AG04450 (cell line): ENCODE measurements at places on chromosomes 3 and 15.

DNA sequence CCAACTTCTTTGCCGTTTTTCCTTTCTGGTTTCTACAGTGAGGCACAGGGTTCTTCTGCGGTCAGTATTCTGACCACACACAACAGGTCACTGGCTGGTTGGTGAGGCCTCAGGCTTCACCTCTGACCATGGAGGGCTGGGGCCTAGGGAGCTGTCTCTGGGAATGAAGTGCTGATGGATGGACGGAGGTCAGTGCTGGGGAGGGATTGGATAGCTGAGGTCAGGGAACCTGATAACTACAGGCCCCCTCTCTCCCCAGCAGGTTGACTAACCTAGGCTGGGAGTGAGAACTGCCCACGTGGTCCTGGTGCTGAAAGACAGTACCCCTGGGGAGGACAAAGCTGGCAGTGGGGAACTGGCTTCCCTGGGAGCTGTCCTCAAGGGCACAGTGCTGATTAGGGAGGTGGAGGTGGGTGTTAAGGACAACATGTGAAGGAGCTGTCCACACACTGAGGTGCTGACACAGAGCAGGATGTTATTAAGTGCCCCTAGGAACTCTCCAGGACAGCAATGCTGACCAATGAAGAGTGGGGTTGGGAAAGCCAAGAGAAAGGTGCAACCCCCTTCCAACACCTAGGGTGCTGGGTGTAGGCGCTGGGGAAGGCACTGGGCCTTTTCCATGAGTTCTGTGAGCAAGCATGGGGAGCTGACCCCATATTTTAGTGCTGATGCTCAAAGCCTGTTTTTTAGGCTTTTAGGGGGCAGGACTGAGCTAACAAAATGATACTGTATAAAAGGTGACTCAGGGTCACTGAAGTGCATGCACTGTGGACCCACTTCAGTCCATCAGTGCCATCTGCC is 45.2 kb downstream of the ATP2B2 start:
- DNase-seq, result peak; percentile 41

GRCh38 chr3:31185062-31185357 is 290.5 kb upstream of the GADL1 start:
- DNase-seq, result no peak

DNA sequence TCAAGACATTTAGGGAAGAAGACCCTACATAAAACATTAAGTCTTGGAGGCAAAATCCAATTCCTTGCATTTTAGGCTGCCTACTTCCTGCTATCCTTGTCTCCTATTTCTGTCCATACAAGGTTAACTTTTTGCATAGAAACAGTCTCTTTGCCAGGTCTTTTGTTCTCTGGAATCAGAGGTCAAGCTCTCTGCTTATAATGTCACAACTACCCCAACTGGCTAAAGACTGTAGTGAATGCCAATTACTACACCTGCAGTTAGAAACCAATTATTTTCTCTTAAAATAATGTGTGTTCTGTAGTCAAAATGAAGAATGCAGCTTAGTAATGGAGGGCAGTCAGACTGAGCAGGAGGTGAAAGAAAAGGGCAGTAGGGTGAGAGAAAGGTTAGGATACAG is 856.2 kb downstream of the TUSC7 start:
- DNase-seq, result no peak

DNA sequence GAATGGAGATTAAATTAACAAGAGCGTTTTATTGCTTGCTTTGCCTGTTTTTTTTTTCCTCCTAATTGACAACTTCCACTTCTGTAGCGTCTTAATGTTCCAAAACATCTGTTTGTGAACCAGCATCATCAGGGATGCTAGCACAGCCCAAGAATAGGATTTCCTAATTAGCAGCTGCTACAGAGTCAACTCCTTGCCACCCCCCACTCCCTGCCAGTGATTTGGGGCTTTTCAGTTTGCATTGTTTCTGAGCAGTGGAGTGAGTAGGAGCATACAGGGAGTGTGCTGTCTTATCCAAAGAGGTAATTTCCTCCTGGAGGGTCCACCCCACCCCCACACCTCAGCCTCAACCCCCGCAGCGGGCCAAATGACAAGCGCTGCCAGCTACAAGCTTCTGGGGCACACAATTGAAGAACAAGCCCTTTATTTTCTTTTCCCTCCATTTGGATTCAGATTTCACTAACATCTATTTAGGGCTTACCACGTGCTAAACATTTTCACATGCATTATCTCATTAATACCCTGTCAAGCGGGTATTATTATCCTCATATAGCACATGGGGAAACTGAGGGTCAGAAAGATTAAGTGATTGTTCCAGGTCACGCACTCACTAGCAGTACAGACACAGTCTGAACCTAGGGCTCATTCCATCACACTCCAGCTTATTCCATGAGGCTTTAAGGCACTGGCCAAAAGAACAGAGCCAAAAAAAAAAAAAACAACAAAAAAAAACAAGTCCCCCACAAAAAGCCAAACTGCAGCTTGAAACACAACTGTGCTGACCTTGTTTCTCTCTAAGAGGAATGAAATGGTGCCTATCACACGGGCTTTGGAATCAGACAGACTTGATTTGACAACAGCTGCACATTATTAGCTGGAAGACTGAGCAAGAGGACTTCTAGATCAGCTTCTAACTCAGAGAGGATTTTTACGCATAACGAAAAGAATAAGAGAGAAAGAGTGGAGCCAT is 16.4 kb downstream of the HEG1 start:
- DNase-seq, result no peak

- DNase-seq, result no peak
Observed at GRCh38 chr3:53750253-53751210, 95.7 kb downstream of the CHDH start.

DNA sequence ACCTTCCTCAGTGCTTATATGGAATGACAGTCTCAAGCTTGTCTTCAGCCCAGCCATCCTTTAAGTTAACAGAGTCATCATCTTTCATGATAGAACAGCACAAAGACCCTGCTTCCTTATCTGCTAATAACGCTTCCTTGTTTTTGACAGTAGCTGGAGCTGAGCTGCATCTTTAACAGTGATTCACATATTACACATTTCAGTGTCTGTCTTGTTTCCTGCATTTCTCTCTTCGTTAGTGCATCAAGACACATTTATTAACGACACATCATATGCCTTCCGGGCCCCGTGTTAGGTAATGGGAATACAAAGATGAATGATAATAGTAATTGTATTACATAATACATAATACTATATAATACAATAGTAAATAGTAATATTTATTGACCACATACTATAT is 30.2 kb upstream of the GREM1 start:
- no peak for DNase-seq

DNA sequence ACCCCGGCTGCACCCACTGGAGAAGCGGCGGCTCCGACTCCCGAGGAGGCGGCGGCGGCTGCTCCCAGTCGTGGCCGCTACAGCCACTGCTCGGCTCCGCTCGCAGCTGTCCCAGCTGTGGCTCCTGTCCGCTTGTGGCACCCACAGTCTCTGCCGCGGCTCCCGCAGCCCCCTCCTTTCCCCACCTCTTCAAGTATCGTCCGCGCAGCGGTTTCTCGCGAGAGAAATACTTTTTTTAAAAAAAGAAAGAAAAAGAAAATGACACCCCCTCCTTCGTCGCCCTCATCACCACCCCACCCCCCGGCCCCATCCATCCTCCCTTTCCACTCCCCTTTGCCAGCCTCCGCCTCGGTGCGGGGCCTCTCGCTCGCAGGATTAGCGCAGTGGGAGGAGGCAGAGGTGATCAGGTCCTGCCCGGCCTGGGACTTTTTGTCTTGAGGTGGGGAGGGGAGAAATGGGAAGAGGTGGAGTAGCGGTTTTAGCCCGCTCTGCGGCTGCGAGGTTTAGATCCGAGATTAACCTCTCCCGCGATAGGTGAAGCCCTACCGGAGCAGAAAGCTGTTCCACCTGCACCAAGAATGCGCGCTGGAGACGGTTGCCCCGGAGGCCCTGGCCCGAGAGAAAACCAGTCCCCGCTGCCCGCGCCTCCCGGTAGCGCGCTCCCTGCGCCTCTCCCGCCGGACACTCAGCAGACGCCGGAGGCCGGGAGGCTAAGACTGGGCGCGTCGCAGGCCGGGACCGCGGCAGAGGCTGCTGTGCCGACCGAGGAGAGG is at the start of gene FBN1:
TSS of gene FBN1 (minus strand) at position 152 of the 773 bp plus-strand sequence. CDS start 940 bp downstream, outside the sequence.
- peak; percentile 78 for DNase-seq

- DNase-seq, result peak; percentile 44
Observed at GRCh38 chr3:32374788-32375595, 16.7 kb upstream of the CMTM7 start.

DNA sequence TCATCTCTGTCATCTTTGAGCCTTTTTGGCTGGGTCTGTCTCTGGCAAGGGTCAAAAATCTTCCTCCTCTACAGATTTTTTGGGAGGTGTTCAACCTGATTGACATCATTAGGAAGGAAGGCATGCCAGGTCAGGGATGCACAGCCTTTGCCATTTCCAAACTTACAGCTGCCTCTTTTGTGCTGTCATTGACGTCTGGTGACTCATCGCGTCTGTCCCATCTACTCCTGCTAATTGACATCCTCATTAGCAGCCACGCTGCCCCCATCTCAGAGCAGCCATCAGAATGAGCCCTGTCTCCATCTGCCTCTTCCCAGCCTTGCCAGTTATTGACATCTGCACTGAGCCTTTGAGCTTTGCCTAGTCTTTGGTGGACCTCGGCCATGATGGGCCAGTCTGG is 53.0 kb downstream of the PDIA5 start:
- DNase-seq, result no peak

DNA sequence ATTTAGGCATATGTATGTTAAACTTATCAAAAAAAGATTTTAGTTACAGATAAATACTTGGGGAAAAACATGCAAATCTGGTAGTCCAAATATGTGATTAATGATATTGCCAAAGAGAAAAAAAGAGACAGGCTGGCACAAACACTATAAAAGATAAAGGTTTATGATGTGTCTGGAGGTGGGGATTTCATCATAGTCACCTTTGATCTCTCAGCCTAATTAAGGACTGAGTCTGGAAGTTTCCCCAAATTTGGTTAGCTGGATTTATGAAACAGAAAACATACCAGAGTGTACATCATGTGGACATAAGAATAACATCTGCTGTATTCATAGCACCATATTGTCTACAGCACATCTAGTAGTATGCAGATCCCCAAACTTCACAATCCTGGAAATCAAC is 157.0 kb downstream of the FGF12 start:
- DNase-seq, result no peak

- no peak for DNase-seq
Observed at GRCh38 chr3:193605876-193606275, 12.9 kb downstream of the OPA1 start.

DNA sequence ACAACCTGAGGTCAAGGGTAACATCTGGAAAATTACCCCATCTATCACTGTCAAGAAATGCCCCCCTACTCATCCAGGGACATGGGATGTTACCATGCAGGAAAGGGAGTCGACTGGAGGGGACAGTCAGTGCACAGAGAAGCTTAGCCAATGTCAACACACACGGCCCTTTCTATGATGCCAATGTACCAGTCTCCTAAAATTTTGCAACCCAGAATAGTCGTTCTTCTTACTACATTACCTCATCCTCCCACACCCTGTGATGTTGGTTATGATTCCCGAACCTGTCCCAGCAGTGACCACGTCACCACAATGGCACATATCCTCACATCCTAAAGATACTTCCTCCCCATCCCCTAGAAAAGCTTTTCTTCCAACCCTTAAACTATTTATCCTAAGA is 20.1 kb downstream of the TXNRD3 start:
- no peak for DNase-seq

GRCh38 chr15:47157827-47158226 is 559.5 kb upstream of the SEMA6D start:
- no peak for DNase-seq

- no peak for DNase-seq
Observed at GRCh38 chr3:185306847-185307246, 53.0 kb upstream of the EHHADH start.

DNA sequence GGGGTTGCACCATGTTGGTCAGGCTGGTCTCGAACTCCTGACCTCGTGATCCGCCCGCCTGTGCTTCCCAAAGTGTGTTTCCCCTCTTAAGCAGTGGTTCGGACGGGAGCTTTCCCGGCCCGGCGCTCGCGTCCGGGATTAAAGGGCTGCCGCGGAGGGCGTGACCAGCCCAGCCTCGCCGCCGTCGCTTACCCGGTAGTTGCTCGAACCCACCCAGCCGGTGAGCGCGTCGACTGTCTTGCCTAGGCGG is 513 bp downstream of the CLASP2 start:
- DNase-seq, result no peak

DNA sequence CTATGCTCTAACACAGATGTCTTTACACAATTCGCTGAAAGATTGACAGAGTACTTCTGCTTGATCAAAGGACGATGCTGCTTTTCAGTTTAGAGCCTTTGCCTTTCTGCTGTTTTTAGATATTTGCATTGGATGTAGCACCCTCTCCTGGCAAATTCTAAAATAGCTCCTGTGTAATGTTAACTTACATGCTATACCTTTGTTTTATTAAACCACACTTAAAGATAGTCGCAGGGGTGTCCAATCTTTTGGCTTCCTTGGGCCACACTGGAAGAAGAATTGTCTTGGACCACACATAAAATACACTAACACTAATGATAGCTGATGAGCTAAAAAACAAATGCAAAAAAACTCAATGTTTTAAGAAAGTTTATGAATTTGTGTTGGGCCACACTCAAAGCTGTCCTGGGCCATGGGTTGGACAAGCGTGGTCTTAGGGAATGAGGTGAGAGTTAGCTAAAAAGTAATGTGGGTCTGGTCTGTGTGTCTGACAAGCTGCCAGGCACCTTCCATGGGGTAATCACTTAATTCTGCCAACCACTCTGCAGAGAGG is 62.9 kb downstream of the ATG7 start:
- DNase-seq, result peak; percentile 45

- no peak for DNase-seq
Observed at GRCh38 chr3:33716227-33716626, 1.8 kb downstream of the CLASP2 start.

- no peak for DNase-seq
Observed at GRCh38 chr15:55959744-55960447, 33.5 kb downstream of the NEDD4 start.

- DNase-seq, result no peak
Observed at GRCh38 chr15:82950746-82951370, 1.7 kb downstream of the HOMER2 start.

GRCh38 chr3:30259730-30260129 is 346.7 kb upstream of the TGFBR2 start:
- DNase-seq, result no peak

GRCh38 chr3:10142707-10143560 is 1.4 kb downstream of the VHL start:
- no peak for DNase-seq

DNA sequence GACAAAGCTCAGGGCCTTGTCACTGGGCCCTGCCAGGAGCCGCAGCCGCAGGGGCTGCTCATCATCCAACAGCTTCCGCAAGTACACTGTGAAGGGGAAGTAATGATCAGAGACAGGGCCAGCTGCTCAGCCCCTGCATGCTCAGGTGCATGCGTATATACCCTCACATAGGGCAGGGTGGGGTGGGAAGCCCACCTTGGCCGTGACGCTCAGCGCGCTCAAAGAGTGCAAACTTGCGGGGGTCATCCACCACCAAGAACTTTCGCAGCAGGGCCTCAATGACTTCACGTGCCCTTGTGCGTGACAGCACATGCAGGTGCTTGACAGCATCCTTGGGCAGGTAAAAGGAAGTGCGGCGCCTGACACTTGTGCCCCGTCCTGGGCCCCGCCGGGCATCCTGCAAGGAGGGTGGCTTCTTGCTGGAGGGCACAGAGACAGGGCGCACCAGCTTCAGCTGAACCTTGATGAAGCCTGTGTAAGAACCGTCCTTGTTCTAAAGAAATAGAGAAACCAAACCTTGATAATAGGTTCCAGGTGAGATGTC is 3.4 kb upstream of the TUSC2 start:
- no peak for DNase-seq

- no peak for DNase-seq
Observed at GRCh38 chr3:156685752-156686151, 11.4 kb downstream of the TIPARP start.

GRCh38 chr3:189222927-189223636 is 51.3 kb downstream of the TPRG1 start:
- DNase-seq, result no peak
